ENCODE measurements at places on chromosomes 11 and 22. TPM values are rescaled to one million over a fixed set of nuclear protein-coding genes. Genes with fewer than 3 reads are reported as not detected.
A peak's percentile ranks its signal among the peaks of the same experiment; 100 is the strongest.

EXPH5 gene
- 1.8 TPM for total RNA-seq

- no peak for DNase-seq
Observed at GRCh38 chr11:114044042-114044871, 15.3 kb upstream of the ZBTB16 start.

- no peak for DNase-seq
Observed at GRCh38 chr11:125679397-125679796, 1.2 kb downstream of the ACRV1 start.

- no peak for DNase-seq
Observed at GRCh38 chr22:28068826-28069225, 149.8 kb upstream of the PITPNB start.

DNA sequence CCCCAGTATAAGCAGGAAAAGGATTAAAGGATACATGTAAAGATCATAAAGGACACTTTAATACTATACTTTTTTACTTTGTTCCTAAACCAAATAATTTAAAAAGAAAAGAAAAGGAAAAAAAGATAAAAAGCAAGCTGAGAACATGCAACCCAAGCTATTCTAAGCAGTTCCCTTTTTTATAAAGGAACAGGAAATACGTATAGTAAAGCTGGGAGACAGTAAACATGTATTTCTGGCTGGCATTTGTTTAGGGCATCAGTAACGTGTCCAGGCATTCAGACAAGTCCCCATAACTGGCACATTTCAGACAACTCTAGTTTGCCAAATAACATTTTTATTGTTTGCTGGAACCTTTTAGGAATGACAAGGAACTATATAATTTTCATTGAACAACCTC lies 24.9 kb downstream of the BCO2 start:
- DNase-seq = no peak

DNA sequence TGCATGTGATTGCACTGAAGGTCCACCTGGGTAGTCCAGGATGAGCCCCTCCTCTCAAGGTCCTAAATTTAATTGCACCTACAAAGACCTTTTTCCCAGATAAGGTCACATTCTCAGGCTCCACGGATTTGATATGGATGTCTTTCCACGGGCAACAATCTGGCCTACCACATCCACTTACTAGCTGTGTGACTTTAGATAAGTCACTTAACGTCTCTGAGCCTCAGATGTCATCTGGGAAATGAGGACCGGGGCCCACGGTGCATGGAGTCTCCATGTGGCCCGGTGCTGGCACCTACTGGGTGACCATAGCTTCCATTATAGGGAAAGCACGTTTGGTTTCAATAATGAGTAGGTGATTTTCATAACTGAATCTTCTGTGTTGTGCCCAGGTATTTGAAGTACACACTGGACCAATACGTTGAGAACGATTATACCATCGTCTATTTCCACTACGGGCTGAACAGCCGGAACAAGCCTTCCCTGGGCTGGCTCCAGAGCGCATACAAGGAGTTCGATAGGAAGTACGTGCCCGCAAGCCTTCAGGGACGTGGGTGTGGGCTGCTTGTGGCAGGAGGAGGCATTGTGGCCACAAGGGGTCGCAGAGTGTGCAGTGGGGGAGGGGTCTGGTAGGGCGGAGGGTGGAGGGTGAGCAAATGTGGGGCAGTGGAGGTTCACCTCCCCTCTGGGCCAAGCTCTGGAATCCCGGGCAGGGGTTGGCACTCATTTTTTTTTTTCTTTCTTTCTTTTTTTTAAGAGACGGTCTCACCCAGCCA lies 55.7 kb downstream of the ARHGAP8 start:
- no peak for DNase-seq

LUZP2 gene
- not detected for total RNA-seq

- no peak for DNase-seq
Observed at GRCh38 chr11:2138431-2139122, 612 bp downstream of the IGF2 start.

- DNase-seq = no peak
Observed at GRCh38 chr11:110795112-110795624, 82.9 kb upstream of the ARHGAP20 start.

- DNase-seq = peak; percentile 65
Observed at GRCh38 chr22:20015971-20016733, 471 bp downstream of the ARVCF start.

- DNase-seq = no peak
Observed at GRCh38 chr11:97502201-97502600, 1112.4 kb downstream of the JRKL start.

- no peak for DNase-seq
Observed at GRCh38 chr11:114774599-114775361, 96.5 kb downstream of the NXPE2 start.

DNA sequence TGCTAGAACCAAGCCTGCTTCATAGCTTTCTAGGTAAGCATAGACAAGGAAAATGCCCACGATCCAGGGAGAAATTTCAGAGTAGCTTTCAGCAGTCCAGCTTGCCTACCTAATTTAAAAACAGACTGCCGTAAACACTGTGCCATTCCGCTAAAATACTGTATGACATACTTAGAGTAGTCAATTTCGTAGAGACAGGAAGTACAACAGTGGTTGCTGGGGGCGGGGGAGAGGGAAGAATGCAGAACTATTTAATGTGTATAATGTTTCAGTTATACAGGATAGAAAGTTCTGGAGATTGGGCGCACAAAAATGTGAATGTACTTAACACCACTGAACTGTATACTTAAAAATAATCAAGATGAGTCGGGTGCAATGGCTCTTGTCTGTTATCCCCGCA lies 56.7 kb downstream of the C11orf58 start:
- peak; percentile 79 for DNase-seq

All from aorta (tissue), 5 donors.